NCI-H1105 treated with DMSO at 0.1 percent for 48 hours (cell line): ENCODE measurements at places on chromosomes 13 and 19.
A peak's percentile ranks its signal among the peaks of the same experiment; 100 is the strongest.

- DNase-seq: peak; percentile 24
Observed at GRCh38 chr13:96958286-96958891, 35.9 kb downstream of the OXGR1 start.

- DNase-seq: no peak
Observed at GRCh38 chr13:20997301-20998161, 63.9 kb downstream of the LATS2 start.

- no peak for DNase-seq
Observed at GRCh38 chr13:98827449-98827848, 75.0 kb upstream of the SLC15A1 start.

GRCh38 chr19:682678-683320 is 6.6 kb downstream of the FSTL3 start:
- DNase-seq: no peak

DNA sequence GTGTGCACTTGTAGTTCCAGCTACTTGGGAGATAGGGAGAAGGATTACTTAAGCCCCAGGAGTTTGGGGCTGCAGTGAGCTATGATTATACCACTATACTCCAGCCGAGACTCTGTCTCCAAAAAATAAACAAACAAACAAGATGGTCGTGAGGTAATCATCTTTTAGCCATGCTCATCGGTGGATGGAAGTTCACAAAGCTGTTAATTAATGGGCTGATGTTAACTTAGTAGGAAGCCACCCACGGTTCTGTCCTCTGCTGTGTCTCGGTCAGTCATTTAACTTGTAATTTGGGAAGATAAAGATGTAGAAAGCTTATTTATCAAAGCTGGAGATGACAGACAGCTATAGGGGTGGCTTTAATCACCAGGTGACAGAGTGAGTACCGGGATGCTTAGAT is 64.9 kb downstream of the ARHGEF18 start:
- DNase-seq: no peak
